ENCODE measurements at places on chromosomes 2 and 18.
A peak's percentile ranks its signal among the peaks of the same experiment; 100 is the strongest.

- DNase-seq = peak; percentile 69
Observed at GRCh38 chr2:23757686-23758433, 169.1 kb downstream of the ATAD2B start.

- DNase-seq = no peak
Observed at GRCh38 chr2:71006323-71006722, 11.7 kb upstream of the TEX261 start.

- DNase-seq = no peak
Observed at GRCh38 chr18:2395427-2396161, 175.7 kb downstream of the METTL4 start.

GRCh38 chr2:229712136-229712535, 2.2 kb downstream of the DNER start:
- DNase-seq = no peak

GRCh38 chr18:25764777-25765176, 325.6 kb downstream of the SS18 start:
- DNase-seq = no peak

GRCh38 chr2:173184031-173185004, 108.7 kb downstream of the MAP3K20 start:
- no peak for DNase-seq

- no peak for DNase-seq
Observed at GRCh38 chr18:6004119-6004518, 108.8 kb upstream of the TMEM200C start.

GRCh38 chr2:105239924-105240323, 1.6 kb upstream of the GPR45 start:
- no peak for DNase-seq

DNA sequence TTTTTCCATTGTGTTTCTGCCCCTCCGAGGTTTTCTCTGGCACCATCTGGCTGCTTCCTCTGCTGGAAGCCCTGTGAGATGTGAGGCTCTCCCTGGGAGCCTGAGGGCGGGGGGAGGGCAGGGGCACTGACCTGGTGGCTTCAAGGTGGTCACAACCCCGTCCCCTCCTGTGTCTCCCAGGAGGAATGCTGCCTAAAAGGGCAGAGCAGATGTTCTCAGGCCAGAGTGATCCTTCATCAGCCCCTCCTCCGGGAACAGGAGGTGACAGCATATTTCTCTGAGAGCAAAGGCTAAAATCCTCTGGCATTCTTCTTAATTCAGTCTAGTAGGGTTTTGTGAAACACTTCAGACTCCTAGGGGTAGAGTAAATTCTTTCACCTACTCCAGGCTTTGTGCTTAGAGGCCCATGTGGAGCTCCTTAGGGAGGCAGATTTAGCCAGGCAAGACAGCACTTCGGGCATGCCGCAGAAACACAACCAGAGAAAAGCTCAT, 18.3 kb upstream of the GREB1 start:
- no peak for DNase-seq

GRCh38 chr2:7633566-7634153, 716.4 kb downstream of the RNF144A start:
- no peak for DNase-seq

DNA sequence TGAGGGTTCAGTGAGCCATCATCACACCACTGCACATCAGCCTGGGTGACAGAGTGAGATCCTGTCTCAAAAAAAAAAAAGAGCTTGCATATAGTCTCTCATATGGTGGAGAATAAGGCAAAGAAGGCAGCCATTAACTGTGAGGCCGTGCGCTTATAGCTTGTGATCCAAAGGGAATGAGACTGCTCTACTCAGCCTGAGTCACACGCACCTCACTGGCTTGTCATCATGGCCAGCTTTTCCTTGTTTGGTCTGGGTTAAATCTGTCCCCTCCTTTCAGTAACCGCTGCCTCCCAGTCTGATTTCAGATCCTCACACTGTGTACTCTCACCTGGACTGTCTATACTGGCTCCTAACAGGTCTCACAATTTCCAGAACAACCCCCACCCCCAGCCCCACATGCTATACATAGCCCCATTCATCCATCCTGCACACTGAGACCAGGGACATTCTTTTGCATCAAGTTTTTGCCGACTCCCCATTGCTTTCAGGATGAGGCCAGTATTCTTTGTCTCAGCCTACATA, 35.3 kb upstream of the ANKRD44 start:
- no peak for DNase-seq

GRCh38 chr2:164510895-164511294, 110.4 kb downstream of the GRB14 start:
- DNase-seq = no peak

DNA sequence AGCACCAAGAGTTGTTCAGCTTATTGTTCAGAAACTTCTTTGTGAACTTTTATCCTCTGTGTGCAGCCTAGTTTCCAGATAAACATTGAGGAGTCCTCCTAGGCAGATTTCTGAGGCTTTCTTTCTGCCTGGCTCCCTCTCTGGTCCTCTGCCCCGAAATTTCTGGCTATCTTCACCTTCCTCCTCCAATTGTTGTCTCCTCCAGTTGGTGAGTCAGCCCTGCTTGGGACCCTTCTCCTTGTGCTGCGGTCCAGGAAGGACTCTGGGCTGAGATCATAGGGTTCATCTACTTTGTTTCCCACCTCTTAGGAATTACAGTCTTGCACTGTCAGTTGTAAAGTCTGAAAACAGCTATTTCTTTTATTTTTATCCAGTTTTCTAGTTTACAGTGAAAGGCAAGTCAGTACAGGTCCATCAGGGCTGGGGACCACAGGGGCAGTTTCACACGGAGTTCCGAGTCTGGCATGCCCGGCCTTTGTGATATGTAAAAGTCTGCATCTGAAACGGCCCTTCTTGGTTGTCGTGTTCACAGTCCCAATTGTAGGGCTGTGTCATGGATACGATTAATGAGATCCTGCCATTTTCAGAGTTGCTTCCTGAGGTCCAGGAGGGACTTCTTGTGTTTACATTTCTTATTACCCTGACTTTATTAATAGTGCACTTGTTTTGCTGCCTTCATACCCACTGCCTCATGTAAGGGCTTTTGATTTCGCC, 100.8 kb downstream of the SMC6 start:
- no peak for DNase-seq

- no peak for DNase-seq
Observed at GRCh38 chr18:8951491-8951890, 151.0 kb upstream of the NDUFV2 start.

DNA sequence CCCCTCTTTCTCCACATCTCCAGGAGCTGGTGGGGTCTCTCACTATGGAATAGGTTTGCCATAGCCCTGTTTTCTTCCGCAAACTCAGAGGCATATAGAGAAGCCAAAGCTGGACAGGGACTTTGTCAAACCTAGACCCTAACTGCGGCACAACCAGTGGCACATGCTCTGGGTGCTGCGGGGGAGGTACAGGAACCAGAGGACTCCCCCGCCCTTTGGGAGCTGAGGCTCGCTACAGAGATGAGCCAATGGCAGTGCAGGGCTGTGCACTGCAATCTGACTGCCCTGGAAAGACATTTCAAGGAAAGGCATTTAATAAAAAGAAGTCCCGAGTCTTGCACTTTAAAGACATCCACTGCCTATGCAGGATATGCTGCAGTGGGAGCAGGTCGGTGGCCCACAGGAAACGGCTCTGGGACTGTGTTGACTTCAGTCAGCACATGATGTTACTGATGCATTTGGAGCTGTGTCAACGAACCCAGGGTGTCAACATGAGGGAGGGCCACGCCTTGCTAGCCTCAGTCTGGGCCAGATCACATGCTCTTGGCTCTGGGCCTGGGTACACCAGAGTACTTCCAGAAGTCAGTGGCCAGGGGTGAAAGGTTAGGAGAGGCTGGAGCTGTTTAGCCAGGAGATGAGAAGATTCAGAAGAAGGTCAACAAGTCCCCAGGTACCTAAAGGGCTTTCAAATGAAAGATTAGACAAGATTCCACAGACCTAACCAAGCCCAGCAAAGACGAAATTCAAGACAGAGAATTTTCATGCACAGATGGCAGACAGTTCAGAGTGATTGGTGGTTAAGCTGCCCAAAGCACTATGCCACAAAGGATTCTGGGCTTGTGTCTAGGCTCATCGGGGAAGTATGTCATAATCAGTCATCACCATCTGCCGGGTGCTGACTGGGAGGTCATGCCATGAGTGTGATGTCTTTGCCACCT, 8.2 kb downstream of the SLC35F6 start:
- peak; percentile 88 for DNase-seq

GRCh38 chr2:234305846-234306245, 191.0 kb downstream of the ARL4C start:
- DNase-seq = no peak

DNA sequence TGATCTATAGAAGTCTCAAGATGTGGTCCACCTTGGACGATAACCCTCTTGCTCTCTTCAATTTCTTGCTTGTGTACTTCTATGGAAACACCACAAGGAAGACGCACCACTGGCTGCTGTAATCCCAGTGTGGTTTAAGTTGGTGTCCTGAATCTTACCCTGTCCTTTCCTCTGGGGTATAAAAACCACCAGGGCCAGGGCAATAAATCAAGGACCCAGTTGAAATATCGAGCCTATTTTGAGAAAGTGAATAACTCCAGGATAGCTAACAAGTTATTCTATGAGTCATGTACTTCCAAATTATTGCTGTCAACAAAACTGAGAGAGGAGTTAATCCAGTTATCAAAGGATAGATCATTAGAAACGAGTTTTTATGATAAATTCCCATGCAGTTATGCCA, 137.0 kb downstream of the RND3 start:
- DNase-seq = no peak

DNA sequence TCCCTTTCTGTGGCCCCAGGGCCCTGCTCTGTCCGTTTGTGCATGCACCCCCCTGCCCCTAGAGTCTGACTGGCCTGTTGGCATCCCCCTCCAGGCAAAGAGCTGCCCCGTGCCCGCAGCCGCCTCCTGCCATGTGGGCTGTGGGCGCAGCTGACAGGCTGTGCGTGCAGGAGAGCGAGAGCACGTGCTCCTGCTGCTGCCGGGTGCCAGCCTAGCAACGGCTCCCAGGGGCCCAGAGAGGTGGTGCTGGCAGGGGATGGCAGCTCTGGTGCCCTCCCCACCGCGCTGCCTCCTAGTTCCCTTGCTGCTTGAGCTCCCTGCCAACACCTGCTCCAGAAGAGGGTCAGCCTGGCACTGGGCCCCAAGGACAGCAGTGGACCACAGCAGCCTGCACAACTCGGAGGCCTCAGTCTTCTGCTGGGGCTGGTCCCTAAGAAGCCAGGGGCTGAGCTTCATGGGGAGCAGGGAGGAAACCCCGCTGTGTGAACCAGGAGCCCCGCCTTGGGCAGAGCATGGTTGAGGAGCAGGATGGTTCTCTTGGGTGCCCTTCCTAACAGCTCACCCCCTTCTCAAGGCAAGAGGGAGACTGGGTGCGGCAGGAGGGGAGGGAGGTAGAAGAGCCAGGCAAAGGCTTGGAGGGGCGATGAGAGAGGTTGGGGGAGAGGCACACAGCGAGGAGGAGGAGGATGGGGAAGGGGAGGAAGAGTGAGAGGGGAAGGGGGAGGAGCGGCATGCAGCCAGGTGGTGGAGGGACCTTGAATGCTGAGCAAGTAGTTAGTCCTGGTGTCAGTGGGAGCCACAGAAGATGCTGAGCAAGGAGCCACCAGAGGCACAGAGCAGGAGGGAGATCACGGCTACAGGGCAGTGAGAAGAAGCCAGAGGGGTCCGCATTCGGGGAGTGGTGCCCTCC, 23.8 kb upstream of the PTMA start:
- DNase-seq = no peak

GRCh38 chr2:128359841-128360240, 41.2 kb upstream of the HS6ST1 start:
- no peak for DNase-seq

- no peak for DNase-seq
Observed at GRCh38 chr2:39623917-39624316, 41.8 kb upstream of the TMEM178A start.

- no peak for DNase-seq
Observed at GRCh38 chr2:195509551-195509950, 147.5 kb upstream of the SLC39A10 start.

GRCh38 chr2:10212827-10213226, 89.9 kb upstream of the HPCAL1 start:
- no peak for DNase-seq

DNA sequence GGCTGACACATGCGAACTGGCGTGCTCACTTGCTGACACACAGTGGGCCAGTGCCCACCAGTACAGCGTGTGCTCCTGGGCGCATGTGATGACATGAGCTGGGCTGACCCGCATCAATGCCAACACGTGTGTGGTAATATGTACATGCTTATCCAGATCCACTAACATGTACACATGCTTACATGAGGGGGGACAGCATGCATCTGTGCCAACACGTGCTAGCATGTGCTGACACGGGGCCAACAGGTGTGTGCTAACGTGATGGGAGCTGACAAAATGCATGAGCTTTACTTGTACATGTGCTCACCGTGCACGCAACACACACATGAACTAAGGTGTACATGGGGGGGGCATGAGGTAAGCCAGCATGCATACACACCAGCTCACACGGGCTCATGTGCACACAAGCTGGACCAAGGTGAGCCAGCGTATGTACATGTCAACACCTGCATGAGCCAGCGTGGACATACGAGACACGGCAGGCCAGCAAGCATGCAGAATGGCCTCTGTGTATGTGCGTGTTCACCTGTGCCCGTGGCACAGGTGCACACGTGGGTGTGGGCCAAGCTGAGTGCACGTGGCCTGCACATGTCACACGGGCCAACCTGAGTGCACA, 28.5 kb downstream of the GPC1 start:
- DNase-seq = no peak

DNA sequence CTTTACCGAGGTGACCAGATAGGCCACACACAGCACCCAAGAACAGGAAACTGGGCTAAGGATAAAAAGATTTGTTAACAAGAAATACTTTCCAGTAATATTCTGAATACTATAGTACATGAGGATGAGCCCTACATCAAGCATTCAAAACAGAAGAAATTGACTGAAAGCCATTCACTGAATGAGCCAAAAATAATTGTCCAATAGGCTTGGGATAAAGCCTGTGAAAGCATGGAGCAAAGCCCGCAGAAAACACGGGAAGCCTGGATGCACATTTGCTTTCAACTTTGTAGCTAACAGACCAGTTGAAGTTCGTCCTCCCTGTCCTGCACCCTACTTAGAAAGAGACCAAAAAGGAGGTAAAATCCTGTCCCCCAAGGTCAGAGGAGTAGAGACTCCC, 56.3 kb downstream of the DIPK1C start:
- no peak for DNase-seq

- no peak for DNase-seq
Observed at GRCh38 chr2:30940839-30941238, 133.6 kb upstream of the CAPN13 start.

DNA sequence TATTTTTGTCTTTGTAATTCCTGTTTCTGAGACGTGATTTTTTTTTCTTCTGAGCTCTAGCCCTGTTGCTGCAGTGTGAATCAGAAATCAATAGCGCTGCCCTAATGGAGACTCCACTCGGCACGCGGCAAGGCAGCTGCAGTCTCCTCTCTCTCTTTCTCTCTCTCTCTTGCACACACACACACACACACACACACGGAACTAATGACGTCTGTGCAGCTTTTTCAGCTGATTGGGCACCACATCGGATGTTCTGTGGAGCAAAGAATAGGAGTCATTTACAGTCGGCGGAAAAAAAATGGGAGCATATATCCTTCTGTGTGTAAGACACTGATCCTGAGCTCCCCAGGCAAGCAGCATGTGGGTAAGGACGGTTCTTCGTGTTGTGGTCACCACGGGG, 2.0 kb upstream of the MYT1L start:
- no peak for DNase-seq

GRCh38 chr18:21141668-21142422, 30.2 kb upstream of the ROCK1 start:
- no peak for DNase-seq

Measured in NB4 (cell line).